Jurkat, Clone E6-1 (cell line): ENCODE measurements at places on chromosomes 4 and X.
A peak's percentile ranks its signal among the peaks of the same experiment; 100 is the strongest.

- DNase-seq, result no peak
Observed at GRCh38 chr4:154160519-154161301, 330.9 kb downstream of the DCHS2 start.

DNA sequence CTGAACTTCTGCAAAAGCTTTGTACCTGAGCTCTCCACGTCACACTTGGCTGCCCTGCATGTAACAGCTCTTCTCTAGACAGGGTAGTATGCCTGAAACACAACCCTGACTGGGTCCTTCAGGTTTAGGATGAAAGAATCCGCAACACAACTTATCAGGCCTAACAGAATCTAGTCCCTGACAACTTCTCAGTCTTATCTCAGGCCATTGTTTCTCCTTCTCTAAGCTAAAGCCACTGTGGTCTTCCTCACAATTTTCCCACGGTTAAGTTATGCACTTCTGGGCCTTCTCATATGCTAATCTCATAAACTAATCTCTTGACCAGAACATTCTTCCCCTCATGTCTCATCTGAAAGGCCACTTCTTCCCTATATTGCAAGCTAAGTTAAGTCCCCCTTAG, 10.8 kb upstream of the TMPRSS11B start:
- DNase-seq, result no peak

DNA sequence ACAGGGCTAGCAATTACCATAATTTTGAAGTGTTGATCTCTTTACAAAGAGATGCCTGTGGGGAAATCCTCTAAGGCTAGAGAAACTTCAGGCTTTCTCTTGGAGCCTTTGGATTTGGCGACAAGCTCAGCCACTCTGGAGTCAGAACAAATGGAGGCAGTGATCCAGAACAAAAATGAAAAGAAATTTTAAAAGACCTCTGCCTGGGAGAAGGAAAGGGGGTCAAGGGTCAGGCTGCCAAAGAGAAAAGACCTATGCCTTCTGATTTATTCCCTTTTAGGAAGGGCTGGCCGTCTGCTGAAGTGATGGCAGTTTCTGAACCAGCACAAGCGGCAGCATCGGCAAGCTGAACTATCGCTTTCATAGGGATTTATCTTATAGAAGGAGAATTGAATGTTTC, 140.8 kb upstream of the SFRP2 start:
- no peak for DNase-seq

- no peak for DNase-seq
Observed at GRCh38 chrX:6004529-6004928, 224.1 kb downstream of the NLGN4X start.

DNA sequence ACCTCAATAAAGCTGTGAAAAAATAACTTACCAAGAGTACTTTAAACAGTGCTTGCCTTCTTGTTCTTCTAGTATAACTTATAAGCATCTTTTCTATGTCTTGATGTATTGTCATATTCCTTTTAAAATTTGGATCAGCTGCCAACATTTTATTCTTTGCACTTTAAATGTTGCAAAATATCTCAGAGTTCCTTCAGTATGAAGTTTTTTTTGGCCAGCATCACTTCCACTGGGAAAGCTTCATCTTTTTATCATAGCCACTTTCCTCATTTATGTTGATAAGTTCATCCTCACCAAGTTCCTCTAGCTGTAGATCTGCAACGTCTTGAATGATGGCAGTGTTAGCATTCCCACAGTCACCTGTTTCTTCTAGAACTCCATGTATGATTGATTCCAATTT, 24.2 kb downstream of the CXorf58 start:
- no peak for DNase-seq

DNA sequence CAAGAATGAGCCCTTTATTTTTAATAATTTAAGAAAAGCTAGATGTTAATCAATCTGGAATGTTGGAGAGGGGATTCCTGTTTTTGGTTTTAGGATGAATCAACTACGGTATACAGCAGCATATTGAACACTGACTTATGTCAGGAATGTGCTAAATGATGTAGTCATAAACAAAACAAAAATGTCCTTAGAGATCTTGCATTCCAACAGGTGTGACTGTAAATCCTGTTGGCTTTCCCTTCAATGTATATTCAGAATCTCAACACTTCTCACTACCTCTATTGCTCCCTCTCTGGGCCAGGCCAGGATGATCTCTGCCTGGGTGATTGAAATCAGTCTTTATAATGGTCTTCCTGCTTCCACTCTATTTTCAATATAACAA, 37.8 kb upstream of the BDH2 start:
- DNase-seq, result no peak

DNA sequence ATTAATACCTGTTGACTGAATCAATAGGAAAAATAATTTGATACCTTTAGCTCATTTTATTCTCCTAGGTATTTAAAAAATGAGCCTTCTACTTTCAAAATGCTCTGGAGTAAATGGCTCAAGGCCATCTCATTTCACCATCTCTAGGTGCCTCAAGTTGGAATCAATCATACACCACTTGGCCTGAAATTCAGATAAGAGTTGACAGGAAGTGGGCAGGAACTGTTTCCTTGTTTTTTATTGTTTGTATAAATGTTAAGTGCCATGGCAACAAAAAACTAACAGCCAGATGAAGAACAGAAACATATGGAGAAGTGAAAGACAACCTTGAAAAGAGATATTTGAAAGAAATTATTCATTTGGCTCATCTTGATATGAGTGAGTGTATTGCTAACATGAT, 12.4 kb downstream of the LIMCH1 start:
- peak; percentile 10 for DNase-seq

GRCh38 chr4:7500404-7500803, 65.7 kb upstream of the PSAPL1 start:
- no peak for DNase-seq

DNA sequence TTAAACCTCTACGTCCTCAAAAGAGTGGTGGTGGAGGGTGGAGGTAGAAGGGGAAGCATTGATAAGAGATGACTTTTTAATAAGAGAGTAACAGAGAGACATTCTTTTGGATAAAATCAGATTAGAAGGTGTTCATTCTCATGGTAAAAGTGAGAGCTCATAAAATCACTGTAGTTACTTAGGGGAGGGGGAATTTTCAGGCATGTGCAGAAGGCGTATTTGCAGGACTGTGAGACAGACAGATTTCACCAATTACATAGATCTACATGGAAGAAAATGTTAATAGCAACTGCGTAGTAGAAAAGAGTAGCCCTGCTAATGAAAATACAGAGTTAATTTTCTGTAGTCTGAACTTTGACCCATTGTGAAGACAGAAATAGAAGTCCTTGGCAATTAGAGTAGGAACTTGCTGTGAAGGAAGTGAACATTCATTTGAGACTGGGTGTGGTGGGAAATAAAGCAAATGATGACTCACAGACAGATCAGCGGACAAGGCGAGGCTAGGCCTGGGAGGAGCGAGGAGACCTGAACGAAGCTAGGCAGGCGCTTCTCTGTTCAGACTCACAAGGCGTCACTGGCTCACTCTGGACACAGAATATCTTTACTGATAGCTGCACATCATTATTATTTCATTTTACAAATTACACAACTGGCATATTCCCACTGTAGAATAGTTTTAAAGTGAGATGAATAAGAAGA, 57.2 kb upstream of the FAM9C start:
- no peak for DNase-seq

DNA sequence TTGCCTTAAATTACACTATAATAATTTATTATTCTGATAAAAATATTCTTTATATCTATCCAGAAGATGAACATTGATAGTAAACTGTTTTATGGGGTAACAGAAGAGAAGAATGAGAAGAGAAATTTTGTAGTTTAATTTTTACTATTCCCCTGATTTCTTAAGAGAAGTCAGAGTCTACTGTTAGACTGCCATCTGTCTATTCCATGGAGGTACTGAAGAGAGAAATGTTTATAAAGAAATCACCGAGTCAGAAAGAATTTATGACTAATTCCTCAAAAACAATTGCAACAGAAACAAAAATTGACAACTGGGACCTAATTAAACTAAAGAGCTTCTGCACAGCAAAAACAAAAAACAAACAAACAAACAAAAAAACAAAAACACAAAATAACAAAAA, 149.9 kb downstream of the FGF16 start:
- no peak for DNase-seq

DNA sequence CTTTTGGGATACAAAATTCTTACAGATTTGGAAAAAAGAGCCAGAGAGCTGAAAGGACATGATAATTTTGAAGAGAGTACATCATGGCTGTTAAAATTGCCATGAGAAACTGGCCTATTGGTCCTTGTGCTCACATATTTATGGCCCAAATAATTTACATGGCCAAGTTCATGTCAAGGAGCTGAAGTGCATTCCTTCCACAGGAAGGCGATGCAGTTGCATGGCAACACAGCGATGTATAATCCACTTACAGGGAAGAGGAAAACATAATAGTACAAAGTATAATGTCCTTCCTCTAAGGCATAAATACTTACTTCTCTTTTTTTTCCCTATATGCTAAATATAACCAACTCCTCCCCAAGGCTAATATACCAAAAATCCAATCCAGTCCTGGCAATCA, 914.5 kb upstream of the AGA start:
- DNase-seq, result no peak

DNA sequence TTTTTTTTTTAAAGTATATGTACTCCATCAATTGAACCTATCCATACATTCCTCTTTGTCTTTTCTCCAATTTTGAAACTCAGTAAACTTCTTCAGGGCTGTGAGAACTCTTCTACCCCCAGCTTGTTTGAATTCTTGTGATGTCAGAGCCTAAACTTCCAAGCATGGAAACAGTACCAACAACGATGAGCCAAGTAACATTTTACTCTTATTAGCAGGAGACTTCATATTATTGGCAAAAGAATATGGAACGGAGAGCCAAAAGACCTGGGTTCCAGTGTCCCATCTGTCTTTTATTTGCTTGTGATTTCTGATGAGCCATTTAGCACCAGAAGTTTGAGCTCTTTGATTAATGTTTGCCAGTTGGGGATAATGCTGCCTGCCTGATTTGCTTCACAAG, 5.3 kb downstream of the DIAPH2 start:
- no peak for DNase-seq

- DNase-seq, result no peak
Observed at GRCh38 chr4:2888886-2889285, 45.2 kb downstream of the ADD1 start.

- no peak for DNase-seq
Observed at GRCh38 chr4:171430495-171430894, 382.7 kb upstream of the GALNTL6 start.

DNA sequence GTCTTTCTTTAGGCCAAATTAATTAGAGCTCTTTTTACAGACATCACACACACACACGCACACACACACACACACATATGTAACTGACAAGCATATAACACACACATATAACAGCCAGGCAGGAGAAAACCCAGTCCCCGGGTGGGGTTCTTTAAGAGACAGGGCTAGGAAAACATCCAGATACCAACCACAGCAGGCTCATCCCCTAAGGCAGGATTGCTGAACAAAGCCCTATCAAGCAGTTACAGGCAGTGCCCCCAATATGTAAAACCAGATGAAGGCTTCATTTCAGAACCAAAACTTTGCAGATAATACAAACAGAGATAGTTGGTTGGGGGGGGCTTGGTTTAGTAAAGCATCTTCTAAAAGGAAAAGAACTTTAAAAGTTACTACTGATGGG, 18.0 kb upstream of the FAM47E start:
- DNase-seq, result no peak

DNA sequence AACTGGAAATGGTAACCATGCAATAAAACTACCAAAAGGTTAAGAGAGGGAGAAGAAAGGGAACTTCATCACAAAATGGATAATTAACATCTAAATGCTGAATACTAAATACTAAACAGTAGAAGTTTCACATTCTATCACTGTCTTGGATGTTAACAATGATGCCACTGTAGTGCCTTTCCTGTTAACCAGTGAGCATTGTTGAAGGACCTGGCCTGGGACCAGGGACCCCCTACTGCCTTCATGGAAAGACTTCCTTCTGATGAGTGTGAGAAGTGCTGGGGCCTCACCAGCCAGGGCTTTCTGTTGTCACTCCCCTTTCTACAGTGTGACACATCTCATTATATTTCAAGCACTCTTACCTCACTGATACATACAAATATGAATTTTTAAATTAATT, 739.3 kb upstream of the FTHL17 start:
- DNase-seq, result no peak

DNA sequence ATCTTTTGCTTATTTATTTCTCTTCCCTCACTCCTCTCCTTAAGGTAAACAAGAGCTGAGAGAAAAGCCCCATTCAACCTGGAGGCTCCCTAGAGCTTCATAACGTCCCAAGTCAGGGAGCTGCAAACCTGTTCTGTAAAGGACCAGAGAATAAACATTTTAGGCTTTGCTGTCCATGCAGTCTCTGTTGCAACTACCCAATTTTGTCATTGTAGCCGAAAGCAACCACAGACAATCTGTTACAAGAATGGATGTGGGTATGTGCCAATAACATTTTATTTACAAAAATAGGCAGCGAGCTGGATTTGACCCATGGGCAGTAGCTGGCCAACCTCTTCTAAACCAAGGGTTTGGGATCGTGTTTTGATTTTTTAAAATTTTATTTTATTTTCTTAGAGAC, 71.3 kb upstream of the TBL1X start:
- DNase-seq, result no peak

- no peak for DNase-seq
Observed at GRCh38 chrX:130771230-130771629, 131.8 kb downstream of the ENOX2 start.

- no peak for DNase-seq
Observed at GRCh38 chr4:56026596-56026995, 77.9 kb downstream of the CEP135 start.

GRCh38 chr4:176436293-176436973, 116.7 kb downstream of the SPCS3 start:
- DNase-seq, result peak; percentile 8

GRCh38 chrX:18422325-18422724, 3.1 kb upstream of the CDKL5 start:
- DNase-seq, result no peak

- DNase-seq, result no peak
Observed at GRCh38 chr4:182090186-182090585, 153.0 kb upstream of the TENM3 start.

- DNase-seq, result no peak
Observed at GRCh38 chrX:107721318-107721717, 54.3 kb downstream of the TSC22D3 start.

DNA sequence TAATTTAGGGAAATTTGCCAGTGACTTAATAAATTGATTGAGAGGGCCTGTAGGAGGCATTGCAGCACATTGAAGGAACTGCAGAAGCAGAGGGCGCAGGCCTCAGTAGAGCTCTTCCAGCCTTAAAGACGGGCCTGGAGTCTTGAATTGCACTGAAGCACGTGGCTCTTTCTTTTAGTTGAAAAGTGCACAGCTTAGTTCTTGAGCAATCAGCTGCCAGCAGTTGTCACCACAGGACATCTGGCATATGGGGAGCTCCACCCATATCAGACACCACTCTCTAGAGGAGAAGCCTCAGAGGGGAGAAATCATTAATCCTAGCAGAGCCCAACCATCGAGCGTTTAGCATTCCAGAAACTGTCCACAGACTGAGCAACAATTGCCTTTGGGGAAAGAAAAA, 16.0 kb upstream of the FGF16 start:
- peak; percentile 43 for DNase-seq
